ENCODE measurements at places on chromosomes 1 and 21.

DNA sequence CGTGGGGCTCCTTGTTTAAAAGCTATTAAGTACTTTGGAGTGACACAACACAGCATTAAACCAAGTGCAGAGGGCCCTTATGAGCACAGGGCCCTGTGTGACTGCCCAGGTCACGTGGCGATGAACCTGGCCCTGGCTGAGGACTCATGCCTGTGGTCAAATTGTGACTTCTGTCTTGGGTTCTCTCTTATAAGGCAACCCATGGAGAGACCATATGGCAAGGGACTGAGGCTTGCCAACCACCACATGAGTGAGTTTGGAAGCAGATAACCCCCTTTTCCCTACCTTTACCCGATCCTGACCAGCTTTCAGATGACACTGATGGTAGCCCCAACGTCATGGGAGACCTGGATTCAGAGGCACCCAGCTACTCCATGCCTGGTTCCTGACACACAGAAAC is 140.5 kb downstream of the ZBTB18 start:
- DNase-seq = no peak

GRCh38 chr1:41504114-41505035 is 19.9 kb upstream of the EDN2 start:
- no peak for DNase-seq

GRCh38 chr1:17601643-17602382 is 62.3 kb downstream of the ARHGEF10L start:
- no peak for DNase-seq

GRCh38 chr1:205704903-205705302 is 24.6 kb upstream of the SLC45A3 start:
- no peak for DNase-seq

DNA sequence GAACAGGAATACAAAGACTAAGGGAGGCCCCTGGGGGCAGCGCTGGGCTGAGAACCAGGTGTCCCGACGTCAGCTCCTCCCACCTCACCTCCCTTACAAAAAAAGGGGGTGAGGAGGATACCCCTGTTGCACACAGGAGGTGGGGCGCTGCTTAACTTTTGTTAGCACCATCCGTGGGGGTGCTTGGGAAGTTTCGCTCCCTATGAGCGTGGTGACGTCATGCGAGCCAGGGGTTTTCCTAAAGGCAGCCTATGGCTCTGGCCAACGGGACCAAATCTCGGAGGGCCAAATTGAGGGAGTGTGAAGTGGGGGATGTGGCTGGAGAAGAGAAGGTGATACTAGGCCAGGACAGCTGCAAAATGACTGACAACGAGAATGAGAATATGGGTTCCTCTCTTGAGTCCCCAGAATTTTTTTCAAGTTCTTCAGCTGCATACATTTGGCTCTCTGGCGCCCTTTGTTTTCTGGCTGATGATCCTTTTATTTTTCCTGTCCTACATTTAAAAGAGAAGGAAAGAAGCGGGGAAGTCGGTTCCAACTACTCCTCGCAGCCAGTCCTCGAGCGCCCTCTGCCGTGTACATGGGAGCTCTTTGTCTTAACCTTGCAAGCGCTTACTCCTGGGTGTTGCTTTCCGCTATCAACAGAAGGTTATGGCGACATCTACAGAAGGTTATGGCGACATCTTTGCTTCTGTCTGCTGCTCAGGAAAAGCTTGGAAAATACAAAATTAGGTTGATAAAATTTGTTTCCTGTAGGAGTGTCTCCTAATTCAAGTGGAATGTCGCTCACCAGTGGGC is 48.0 kb upstream of the ZC3H11B start:
- DNase-seq = peak; percentile 60

GRCh38 chr1:233671286-233671685 is 57.4 kb downstream of the KCNK1 start:
- DNase-seq = no peak

GRCh38 chr1:7341145-7341905 is 429.8 kb upstream of the VAMP3 start:
- no peak for DNase-seq

DNA sequence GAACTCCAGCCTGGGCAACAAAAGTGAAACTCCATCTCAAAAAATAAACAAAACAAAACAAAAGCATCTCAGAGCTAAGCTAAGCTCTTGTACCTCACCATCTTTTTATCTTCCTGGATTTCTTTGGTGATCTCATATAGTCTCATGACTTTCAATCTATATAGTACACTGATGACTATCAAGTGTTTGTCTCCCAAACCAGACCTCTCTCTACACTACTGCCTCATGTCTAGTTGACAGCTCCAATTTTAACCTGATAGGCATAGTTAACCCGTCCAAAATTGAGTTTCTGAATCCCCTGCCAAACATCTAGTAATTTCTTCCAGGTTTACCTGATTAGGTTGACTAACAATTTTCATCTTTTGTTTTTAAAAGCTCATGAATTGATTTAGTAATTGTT is 151.7 kb downstream of the COP1 start:
- DNase-seq = no peak

DNA sequence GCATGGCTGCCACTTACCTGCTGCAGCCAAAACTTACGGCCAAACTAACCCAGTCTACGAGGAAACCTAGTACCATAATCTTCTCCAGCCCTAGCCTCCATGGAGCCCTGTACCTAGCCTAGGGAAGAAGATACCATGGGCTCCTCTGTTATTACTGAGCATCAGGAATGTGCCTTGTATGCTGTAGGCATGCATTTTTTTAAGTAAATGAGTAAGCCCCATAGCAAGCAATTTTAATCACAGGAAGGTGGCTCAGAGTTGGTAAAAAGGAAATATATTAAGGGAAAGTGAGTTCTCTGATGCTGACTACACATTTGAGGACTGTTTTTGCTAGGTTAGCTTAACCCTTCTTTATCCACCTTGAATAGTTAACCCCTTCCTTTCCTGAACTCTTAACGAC is 21.2 kb downstream of the NFASC start:
- no peak for DNase-seq

GRCh38 chr21:43686811-43687565 is 27.6 kb downstream of the RRP1B start:
- DNase-seq = no peak

- no peak for DNase-seq
Observed at GRCh38 chr1:154429118-154429517, 24.0 kb downstream of the IL6R start.

DNA sequence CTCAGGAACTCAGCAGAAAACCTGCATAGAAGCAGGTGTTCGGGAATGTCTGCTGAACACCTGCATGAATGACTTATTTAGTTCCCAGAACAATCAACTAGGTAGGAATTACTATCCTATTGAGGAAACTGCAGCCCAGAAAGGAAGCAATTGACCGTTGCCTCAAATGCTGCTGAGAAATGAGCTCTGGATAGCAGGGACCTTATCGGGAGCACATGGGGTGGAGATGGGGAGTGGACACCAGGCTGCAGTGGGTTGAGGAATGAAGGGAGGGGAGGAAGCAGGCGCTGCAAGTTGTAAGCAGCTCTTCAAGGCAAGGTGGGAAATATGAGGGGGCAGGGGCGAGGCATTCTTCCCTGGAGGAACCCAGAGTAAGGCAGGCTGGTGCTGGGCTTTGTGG is 10.8 kb upstream of the CDCP2 start:
- no peak for DNase-seq

GRCh38 chr1:67018574-67018973 is 35.4 kb downstream of the SLC35D1 start:
- DNase-seq = no peak

- DNase-seq = peak; percentile 30
Observed at GRCh38 chr1:20640183-20640597, 6.9 kb downstream of the PINK1 start.

GRCh38 chr1:85203573-85204171 is 2.9 kb upstream of the SYDE2 start:
- no peak for DNase-seq

- peak; percentile 57 for DNase-seq
Observed at GRCh38 chr1:206705191-206705590, 20.5 kb downstream of the MAPKAPK2 start.

- DNase-seq = no peak
Observed at GRCh38 chr1:226134170-226135058, 52.1 kb downstream of the ACBD3 start.

- no peak for DNase-seq
Observed at GRCh38 chr1:229993060-229993459, 74.0 kb upstream of the GALNT2 start.

- no peak for DNase-seq
Observed at GRCh38 chr1:165539306-165539705, 4.5 kb upstream of the LRRC52 start.

- no peak for DNase-seq
Observed at GRCh38 chr21:27173053-27173452, 206.2 kb upstream of the ADAMTS5 start.

DNA sequence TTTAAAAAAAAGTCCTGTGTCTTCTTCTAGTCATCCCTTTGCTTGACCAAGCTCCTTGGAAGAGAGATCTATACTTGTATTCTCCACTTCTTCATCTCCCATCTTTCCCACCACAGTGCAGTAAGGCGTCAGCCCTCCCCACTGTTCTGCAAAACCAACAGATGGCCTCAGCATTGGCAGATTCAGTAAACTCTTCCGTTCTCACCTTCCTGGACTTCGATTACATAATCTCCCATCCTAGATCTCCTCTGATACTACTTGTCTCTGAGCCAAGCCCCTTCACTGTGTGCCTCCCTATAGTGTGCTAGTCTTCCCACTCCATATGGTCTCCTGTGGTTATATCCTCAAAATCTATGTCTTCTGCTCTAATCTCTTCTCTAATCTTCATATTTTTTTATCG is 1.6 kb upstream of the COLGALT2 start:
- no peak for DNase-seq

DNA sequence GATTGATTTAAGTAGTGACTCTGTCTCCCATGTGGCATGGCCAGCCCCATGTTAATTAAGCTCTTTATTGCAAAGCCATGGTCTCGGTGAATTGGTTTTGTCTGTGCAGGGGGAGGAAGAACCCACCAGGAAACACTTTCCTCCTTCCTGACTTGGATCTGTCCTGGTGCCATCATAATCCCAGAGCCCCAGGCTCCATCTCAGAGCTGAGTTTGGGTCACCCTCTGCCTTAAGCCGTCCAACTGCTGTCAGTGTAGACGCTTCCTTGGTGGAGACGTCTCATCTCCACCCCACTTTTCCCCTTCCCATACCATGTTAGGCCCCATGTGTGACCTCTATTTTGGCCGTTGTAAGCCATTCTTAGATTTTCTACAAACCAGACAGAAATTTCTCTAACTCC is 36.0 kb upstream of the COL6A2 start:
- no peak for DNase-seq

DNA sequence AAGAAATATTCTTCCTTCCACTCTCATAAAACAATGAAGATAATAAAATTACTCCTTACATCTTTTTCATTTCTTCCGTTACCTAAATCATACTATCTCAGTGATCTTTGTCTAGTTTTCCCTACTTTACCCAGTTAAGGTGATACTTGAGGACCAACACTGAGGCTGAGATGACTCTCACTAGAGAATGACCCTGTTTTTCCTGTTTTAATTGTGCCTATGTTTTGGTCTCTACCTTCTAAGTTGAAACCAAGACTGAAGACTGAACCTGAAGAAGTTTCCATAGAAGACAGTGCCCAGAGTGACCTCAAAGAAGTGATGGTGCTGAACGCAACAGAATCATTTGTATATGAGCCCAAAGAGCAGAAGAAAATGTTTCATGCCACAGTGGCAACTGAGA is 25.1 kb downstream of the AIM2 start:
- no peak for DNase-seq

GRCh38 chr1:216612291-216612690 is 110.9 kb downstream of the ESRRG start:
- no peak for DNase-seq

GRCh38 chr1:212607206-212607912 is 1.2 kb upstream of the ATF3 start:
- no peak for DNase-seq

DNA sequence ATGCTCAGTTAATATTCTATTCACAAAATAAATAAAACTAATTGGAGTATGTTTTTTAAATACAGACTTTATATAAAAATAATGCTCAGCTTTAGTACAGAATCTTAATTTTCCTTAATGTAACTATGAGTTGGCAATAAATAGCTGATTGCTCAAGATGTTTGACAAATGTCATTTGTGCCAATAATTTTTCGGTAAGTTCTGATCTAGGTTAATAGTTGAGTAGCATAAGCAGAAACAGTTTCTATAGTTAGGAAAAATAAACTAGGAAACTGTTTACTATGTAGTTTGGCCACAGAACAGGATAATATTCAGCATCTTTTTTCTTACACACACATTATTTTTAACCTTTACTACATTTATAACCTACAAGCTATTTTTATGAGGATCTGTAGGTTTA is 40.3 kb downstream of the KCTD3 start:
- no peak for DNase-seq

DNA sequence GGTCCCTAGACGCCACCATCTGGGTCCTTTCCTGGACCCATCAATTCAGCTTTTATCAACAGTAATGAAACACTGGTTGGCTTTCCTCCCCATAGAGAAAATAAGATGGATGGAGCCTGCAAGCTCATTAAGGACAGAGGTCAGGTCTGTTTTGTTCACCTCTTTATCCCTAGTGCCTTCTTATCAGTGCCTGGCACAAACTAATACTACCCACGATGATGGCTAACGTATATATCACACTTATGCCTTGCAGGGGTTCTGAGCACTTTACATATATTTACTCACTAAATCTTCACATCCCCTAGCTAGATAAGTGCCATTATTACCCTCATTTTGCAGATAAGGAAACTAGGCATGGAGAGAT is 5.1 kb upstream of the UBXN10 start:
- no peak for DNase-seq

DNA sequence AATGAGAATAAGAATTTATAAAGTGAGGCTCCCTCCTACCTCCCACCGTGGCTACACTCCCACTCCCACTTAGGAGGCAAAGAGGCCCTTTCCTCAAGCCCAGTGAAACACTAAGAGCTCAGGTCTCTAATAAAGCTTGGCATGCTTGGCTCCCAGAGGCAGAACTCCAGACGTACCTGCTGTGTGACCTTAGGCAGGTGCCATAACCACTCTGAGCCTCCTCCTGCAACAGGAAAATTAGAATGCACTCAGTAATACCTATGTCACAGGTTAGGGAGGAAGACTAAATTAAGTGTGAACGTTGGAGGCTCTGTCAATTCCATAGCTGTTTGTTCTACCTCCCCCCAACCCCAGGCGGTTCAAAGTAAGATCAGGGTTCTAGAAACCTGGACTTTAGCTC is 16.5 kb upstream of the SLC26A9 start:
- no peak for DNase-seq

DNA sequence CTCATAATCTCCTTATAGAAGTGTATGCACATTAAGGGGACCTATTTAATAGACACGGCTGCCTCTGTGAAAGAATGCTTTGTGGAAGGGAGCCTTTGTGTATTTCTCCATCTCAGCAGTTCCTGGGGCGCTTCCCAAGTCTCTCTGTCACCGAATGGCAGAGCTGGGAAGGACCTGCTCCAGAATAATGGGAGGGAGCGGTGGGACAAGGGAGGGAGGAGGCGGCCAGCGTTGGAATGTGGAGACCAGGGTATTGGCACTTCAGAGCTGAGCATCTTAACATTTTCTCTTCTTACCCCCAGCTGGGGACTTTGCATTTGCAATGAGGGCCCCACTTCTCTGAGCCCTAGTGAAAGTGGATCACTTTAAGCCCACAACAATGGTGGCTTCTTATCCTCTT is 23.9 kb downstream of the CACHD1 start:
- DNase-seq = no peak

GRCh38 chr1:207336559-207337467 is 15.3 kb downstream of the CD55 start:
- no peak for DNase-seq
